Stimulated activated CD4-positive, alpha-beta T cell treated with anti-CD3 and anti-CD28 coated beads, Interleukin-1b, Interleukin-23, amount 100 ng/mL, for 1 hour (primary cell): ENCODE measurements at places on chromosomes 4 and X.

DNA sequence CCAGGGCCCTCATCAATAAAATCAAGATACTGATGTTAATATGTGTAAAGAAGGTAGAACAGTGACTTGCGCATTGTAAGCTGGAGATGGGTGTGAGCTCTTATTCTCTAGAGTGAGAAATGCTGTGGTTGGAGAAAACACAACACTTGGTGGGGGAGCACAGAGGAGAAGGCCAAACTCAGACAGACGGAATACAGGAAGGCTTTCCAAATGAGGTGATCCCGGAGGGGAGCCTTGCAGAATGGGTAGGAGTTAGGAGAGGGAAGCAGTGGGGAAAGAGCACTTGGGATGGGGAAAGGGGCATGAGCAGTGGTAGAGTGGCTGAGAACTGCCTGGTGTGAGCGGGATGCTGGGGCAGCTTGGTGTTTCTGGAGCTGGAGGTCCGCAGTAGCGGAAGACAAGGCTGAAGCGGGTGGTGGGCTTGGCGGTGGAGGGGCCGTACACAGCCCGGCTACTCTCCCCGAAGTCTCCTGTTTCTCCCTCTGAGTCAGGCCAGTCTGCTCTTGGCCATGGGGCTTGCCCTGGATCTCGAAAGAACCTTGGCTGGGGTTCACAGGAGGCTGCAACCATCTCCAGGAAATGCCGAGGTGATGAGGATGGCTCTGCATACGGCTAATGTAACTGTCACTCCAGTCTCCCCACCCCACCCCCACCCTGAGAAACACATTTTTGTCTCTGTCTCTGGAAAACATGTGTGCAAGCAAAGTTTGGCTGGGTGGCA lies 11.3 kb upstream of the PLAC1 start:
- no peak for DNase-seq

GRCh38 chr4:115042496-115042895 lies 70.9 kb downstream of the NDST4 start:
- DNase-seq = no peak

DNA sequence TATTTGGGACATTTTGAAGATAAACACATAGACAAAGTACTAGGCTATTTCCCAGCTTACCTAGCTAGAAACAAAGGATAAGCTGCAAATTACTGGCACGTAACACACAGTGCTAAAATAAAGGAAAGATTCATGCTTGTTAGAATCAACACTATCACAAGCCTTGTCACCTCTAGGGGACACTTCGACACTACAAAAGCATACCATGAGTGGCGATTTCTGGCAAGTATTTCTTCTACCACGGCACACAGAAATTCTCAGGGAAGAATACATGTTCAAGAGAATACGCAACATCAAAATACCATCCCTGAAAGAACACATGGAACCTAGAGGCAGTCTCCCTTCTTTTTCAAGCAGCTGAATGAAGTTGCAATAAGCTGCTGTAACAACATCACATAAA lies 5.1 kb downstream of the MECP2 start:
- no peak for DNase-seq

- DNase-seq = no peak
These were observed 495.2 kb upstream of the IGFBP7 start for GRCh38 chr4:57605376-57605775.

DNA sequence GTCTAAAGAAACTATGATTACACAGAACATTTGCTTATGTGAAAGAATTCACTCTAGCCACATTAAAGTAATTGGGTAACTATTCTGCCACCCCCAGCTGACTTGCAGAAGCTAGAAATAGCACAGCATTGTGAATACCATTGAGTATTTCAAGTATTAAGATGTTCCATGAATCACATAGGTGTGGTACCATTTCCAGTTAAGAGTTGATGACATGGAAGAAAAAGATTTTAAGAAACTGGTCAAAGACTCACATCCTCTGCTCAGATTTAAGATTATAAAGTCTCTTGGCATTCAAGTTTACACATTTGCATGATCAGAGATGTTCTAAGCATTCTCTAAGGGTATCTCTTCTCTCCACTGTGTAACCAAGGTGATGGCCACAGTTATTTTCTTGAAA lies 287.5 kb downstream of the CAMK2D start:
- DNase-seq = no peak

- no peak for DNase-seq
These were observed 27.2 kb downstream of the FAAH2 start for GRCh38 chrX:57313583-57314215.

- DNase-seq = no peak
These were observed 81.7 kb upstream of the GPM6B start for GRCh38 chrX:13898603-13899002.

DNA sequence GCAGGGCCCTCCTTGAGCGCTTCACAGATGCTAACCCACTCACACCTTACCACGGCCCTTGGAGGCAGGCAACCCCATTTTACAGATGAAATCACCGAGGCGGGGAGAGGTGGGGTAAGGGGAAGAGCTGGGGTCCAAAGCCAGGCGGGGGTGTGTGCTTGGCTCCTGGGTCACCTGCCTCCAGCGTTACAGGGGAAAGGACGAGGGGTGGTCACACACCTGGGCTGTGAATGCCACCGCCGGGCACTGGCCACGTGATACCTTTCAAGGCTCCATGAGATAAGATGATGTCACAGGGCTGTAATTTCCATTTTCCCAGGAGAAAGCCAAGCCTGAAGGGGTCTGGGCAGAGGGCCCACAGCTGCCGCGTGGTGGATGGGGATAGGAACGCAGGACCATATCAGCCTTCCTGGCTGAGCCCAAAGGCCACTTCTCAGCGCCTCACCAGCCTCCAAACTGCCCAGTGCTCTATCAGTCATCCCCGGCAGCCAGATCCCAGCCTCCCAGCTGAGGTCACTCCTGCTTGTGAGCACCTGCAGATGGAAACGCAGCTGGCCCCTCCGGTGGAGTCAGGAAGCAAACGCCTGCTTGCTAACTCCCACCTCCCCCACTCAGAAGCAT lies 62.4 kb upstream of the CRMP1 start:
- no peak for DNase-seq

GRCh38 chrX:74890676-74891430 lies 34.4 kb downstream of the NEXMIF start:
- no peak for DNase-seq

- no peak for DNase-seq
These were observed 114.8 kb downstream of the FANCB start for GRCh38 chrX:14758029-14758491.
